ENCODE measurements at places on chromosomes 1 and 21. TPM values are rescaled to one million over a fixed set of nuclear protein-coding genes. Genes with fewer than 3 reads are reported as not detected.

Gene ARID4B
- 39.3 TPM for total RNA-seq

Gene MEX3A
- total RNA-seq, result 1.1 TPM

Gene THEM5
- not detected for total RNA-seq

Gene S100A7A
- total RNA-seq, result not detected
